ENCODE measurements at places on chromosomes 11 and 22.

DNA sequence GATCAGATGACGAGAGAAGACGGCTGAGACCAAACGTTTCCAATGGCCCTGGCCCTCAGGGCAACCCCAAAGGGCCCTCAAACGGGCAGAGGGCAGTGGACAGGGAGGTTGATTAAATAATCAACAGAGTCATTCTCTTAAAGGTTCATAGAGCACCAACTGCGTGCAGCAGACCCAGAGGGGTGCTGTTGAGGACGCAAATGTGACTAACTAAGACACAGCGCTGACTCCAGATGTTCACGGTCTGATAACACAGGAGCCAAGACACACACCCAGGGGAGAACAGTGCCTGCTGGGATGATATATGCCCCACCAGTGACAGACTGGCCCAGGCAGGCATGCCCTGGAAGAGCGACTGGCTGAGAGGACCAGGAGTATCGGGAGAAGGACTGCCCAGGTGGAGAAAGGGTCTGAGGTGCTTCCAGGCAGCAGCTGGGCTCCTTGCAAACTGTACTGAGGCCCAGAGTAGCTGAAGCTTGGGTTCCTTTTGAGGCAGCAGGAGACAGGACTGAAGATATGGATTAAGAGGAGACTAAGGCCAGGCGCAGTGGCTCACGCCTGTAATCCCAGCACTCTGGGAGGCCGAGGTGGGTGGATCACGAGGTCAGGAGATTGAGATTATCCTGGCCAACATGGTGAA lies 7.7 kb downstream of the VWCE start:
- no peak for DNase-seq

DNA sequence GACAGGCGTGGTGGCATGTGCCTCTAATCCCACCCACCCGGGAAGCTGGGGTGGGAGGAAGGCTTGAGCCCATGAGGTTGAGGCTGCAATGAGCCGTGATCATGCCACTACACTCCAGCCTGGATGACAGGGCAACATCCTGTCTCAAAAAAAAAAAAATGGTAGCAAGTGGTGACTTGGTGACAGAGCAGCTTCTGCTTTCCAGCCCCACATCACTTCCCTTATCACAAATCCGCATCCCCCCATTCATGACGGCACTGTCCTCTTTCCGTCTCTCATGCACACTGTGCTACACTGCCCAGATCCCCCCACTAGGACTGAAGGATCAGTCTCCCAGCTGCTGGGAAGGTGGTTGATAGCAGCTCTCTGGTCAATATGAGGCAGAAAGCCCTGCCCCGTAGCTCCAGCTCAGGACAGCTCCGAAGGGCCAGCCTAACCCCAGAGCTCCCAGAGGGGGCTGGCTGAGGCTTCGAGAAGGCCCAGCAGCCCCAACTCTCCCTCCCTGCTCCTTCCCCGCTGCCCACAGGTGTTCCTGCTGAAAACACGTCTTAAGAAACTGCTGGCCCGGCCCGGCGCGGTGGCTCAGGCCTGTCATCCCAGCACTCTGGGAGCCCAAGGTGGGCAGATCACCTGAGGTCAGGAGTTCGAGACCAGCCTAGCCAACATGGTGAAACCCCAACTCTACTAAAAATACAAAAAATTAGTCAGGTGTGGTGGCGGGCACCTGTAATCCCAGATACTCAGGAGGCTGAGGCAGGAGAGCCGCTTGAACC lies 15.9 kb downstream of the PGA5 start:
- DNase-seq = no peak

DNA sequence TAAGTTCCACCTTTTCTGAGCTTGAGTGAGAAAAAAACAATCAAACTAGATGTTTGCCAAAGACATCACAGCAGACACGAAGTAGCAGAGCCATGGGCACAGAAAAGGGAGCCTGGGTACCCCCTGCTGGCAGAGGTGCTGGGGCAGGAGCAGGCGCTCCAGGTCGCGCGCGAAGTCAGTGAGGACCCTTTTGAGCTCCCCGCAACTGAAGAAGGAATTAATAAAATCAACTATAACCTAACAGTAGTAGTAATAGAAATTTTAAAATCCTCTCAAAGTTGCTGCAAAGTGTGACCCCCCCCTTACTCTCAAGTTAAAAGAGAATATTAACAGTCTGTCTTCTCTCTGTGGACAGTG lies 20.0 kb upstream of the PARVB start:
- no peak for DNase-seq

GRCh38 chr22:19554834-19555404 lies 30.7 kb upstream of the CLDN5 start:
- no peak for DNase-seq

DNA sequence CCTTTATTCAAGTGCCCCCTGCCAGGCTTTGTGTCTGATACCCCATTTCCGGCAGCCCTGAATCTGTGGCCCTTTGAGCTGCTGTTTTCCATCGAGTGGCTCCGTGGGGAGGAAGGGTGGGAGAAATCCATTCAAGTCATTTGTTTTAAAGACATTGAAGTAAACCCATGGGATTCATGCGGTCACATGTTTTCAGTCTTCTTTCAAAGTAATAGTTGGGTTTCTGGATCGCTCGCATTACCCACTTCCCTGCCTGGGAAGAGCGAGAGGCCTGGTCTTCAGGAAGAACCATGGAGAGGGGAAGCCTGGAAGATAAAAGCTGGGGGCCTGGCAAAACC lies 14.4 kb downstream of the DAGLA start:
- DNase-seq = no peak

- DNase-seq = no peak
Measured at GRCh38 chr22:25847451-25847850, 105.5 kb downstream of the MYO18B start.

GRCh38 chr22:28986366-28986765 lies 75.3 kb downstream of the C22orf31 start:
- no peak for DNase-seq

Measured in Ammon's horn (tissue), 1 donor.